Stimulated activated CD4-positive, alpha-beta T cell treated with anti-CD3 and anti-CD28 coated beads, TNF-alpha, amount 100 ng/mL, for 4 hours (primary cell): ENCODE measurements at places on chromosomes 2 and 18.

- peak; percentile 58 for DNase-seq
Measured at GRCh38 chr2:134120733-134121630, 132.9 kb upstream of the MGAT5 start.

DNA sequence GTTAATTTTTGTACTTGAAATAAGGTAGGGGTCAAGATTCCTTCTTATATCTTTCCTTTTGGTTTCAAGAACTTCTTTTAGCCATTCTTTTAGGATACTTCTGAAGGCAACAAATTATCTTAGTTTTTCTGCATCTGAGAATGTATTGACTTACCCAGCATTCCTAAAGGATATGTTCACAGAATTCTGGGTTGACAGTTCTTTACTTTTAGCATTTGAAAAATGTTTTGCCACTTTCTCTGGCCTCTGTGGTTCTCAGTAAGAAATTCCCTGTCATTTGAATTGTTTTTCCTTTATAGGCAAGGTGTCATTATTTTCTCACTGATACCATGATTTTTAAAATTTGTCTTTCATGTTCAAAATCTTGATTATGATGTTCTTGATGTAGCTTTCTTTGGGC is 162.4 kb downstream of the GALNT1 start:
- DNase-seq: no peak

DNA sequence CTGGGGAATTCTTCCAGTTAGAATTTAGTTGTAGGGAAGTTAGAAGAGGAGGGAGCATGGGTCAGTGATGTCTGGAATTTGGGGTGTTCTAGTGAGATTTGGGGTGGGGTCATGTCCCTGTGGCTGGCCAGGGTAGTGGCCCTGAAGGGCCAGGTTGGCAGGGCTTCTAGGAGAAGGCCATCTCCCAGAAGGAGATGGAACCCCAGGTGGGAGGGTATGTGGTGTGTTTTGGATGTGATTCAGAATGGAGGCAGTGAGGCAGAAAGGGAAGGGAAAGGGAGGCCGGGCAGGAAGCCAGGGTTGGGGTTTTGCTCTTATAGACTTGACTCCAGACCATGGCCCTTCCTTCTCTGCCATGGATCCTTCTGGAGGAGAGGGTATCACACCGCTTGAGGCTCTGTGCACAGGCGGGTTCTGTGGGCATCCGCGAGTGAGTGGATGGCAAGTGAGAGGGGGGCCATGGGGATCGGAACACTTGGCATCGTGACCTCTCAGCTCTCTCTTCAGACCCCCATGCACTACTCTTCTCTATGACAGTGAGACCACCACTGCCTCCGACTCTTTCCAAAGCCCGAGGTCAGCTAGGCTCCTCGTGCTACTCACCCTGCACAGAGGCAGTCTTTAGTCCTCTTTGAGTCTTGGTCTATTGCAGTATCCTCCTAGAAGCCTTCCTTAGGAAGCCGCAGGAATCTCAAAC is 7.3 kb downstream of the GREB1 start:
- no peak for DNase-seq

DNA sequence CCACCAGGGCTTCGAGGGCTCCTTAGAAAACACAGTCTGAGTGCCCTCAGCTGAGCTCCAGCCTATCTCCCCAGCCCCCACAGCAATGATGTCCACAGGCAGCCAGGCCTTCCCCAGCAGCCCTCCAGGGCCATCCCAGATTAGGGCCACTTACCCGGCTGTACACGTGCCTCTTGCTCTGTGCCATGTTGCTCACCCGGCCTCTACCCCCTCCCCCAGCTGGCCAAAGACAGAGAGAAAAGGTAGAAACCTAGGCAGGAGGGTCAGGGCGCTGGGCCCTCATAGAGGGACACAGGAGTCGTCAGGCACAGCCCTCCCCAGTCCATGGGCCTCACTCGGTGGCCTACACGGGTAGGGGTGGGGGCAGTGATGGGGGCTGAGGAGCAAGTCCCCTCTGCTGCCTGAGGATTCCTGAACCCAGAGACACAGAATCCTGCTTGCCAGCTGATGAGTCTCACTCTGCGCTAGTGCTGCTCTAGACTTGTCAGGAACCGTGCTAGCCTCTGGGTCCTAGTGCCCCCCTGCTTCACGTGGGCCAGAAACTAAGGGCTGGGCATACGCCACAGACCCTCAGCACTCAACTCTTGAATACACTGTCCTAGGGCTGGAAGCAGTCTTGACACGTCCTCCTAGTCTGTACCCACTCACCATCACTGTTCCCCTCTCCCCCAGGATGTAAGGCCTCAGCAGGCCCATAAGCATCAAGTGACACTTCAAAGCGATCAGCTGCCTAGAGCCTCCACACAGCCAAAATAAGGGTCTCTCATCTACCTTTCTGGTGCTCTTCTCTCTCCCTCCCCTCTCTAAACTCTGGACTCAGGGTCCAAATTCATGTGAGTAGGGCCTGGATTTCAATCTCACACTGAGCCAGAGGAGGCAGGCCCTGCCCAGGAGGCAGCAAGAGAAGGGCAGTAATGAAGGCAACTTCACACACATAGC is at the start of gene DCTN1:
TSS of gene DCTN1 (minus strand) at position 461 of the 939 bp plus-strand sequence. CDS start at position 187, 274 bp downstream.
- DNase-seq: no peak

DNA sequence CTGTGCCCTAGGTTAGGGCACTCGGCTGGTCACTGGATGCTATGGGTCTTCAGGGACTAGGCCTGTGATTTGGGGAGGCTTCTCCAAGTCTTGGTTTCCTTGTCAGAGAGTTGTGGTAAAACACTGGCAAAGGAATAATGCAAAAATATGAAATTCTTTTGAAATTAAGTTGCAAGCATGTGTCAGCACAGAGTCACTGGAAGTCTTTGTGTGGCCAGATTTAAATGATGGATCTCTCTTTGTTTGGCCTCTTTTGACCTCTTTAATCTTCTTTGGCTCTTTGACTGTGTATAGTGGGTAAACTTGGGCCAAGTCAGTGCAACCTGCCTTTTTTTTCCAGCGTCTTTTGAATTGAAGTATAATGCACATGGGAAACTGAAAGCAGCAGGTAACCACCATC is 12.1 kb downstream of the HK2 start:
- no peak for DNase-seq

DNA sequence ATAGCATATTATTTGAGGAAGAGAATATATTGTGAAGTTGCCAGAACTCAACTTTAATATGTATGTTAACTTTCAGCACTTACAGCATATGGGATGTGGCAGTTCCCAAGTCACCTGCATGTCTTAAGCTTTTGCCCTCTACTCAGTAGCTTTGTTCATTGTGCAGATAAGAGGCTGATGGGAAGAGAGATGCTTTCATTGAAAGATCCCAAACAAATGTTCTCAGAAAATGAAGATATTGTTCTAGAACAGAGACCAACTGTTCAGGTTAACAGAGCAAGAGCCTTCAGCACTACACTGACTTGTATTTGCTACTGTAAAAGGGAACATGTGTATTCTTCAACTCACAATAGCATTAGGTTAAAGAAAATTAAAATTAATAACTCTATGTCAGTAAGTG is 28.1 kb downstream of the GAREM1 start:
- DNase-seq: no peak

GRCh38 chr2:8125741-8126711 is 555.8 kb upstream of the ID2 start:
- no peak for DNase-seq

- DNase-seq: no peak
Measured at GRCh38 chr2:234952270-234953115, 676 bp downstream of the SH3BP4 start.

DNA sequence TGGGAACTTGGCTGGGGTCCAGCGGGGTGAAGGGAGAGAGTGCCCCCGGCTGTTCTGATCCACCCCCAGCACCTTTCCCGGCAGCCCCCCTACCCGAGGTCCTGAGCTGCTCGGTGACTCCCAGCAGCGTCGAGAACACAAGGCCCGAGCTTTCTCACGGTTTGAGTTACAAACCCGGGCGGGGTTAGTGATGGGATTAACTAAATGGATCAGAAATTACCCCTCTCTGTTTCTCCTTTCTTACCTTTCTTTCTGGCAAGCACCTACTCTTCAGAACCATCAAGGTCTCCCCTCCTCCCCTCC is 139.4 kb upstream of the GPC1 start:
- DNase-seq: no peak

- DNase-seq: no peak
Measured at GRCh38 chr18:35215026-35215425, 25.8 kb upstream of the ZNF397 start.
